ENCODE measurements at places on chromosomes 11 and 22. TPM values are rescaled to one million over a fixed set of nuclear protein-coding genes. Genes with fewer than 3 reads are reported as not detected.

The MB gene
- not detected for total RNA-seq

The STK33 gene
- 2.8 TPM for total RNA-seq

The APOBEC3F gene
- 5.5 TPM for total RNA-seq

The IFITM1 gene
- 545 TPM for total RNA-seq

The ARHGAP20 gene
- total RNA-seq = 1.4 TPM

The SNRPD3 gene
- 125 TPM for total RNA-seq

The TUB gene
- 1.7 TPM for total RNA-seq

The ADM2 gene
- 8.8 TPM for total RNA-seq

The YWHAH gene
- 29.8 TPM for total RNA-seq

The OR2AG1 gene
- total RNA-seq = not detected

The NR1H3 gene
- 32.5 TPM for total RNA-seq

The SEPTIN5 gene
- total RNA-seq = 31.2 TPM

The GRM5 gene
- total RNA-seq = 0.08 TPM

The CEP126 gene
- 1.2 TPM for total RNA-seq
